ENCODE measurements at places on chromosomes 4 and X.

DNA sequence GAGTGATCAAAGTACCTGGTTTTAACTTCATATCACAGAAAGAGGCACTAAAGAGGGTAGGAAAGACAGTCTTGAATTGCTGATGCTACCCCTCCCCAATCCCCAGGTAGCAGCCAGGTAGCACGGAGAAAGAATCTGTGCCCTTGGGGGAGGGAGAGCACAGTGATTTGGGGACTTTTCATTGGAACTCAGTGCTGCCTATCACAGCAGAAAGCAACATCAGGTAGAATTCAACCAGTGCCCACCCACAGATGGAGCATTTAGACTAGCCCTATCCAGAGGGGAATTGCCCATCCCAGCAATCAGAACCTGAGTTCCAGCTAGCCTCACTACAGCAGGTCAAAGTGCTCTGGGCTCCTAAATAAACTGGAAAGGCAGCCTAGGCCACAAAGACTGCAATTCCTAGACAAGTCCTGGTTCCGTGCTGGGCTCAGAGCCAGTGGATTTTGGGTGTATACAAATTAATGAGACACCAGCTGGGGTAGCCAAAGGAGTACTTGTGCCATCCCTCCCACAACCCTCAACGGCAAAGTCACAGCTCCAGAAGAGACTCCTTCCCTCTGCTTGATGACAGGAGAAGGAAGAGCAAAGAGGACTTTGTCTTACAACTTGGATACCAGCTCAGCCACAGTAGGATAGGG is 228.1 kb downstream of the THOC2 start:
- DNase-seq: no peak

DNA sequence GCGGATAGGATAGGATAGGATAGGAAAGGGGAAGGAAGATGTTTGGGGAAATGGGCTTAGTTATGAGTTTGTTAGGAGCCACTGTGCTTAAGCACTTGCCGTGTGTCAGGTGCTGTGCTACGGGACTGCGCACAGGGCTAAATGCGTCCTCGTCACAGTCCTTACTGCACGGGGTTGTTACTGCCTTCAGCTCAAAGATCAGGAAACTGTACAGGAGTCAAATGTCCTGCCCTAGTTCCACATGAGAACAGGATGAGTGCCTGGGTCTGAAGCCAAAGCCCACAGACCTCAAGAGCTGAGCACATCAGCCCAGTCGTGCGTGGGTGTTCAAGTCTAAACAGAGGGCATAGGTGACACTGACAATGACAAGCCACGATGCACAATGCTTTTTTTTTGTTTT is 15.0 kb downstream of the ACSL1 start:
- no peak for DNase-seq

- DNase-seq: no peak
These were observed 99.5 kb downstream of the ARHGAP6 start for GRCh38 chrX:11566173-11566572.

GRCh38 chrX:40647307-40648197 is at the start of gene CXorf38:
Gene CXorf38 (minus strand): TSS chrX:40647561. CDS start chrX:40647520, 41 bp downstream.
- peak; percentile 51 for DNase-seq

GRCh38 chr4:154719087-154719486 is 24.7 kb upstream of the LRAT start:
- DNase-seq: no peak

Data from DMS79 treated with DMSO at 0.1 percent for 48 hours (cell line).